ENCODE measurements at places on chromosomes 16 and 17.

- no peak for DNase-seq
Measured at GRCh38 chr17:34339138-34339770, 17.0 kb upstream of the CCL13 start.

DNA sequence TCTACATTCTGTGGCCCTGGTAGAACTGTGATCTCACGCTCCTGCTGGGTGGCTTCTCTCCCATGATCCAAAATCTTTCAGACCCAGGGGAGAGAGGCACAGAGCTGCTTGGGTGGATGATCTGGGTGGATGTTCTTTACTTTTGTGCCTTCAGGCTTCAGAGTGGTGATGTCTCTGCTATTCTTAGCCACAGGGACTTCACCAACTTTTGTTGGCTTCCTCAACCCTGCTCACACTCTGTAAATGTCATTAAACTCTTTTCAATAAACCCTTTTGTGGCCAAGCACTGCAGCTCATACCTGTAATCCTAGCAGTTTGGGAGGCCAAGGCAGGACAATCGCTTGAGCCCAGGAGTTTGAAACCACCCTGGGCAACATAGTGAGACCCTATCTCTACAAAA is 7.6 kb downstream of the CLEC10A start:
- no peak for DNase-seq

DNA sequence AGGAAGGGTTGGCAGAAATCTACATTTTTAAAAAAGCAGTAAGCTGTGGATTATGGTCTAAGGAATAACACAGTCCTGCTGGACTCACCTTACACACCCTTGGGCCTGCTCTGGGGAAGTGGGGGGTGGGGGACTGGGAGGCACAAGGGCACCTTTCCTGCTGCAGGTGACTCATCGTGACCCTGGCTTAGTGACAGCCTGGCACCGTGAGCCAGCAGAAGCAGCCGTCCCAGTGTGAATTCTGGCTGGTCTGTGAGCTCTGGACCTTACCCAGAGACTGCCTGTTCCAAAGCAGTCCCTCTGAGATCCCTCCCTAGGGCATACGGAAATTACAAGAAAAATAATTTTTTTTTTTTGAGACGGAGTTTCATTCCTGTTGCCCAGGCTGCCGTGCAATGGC is 4.2 kb upstream of the CRK start:
- DNase-seq = no peak

DNA sequence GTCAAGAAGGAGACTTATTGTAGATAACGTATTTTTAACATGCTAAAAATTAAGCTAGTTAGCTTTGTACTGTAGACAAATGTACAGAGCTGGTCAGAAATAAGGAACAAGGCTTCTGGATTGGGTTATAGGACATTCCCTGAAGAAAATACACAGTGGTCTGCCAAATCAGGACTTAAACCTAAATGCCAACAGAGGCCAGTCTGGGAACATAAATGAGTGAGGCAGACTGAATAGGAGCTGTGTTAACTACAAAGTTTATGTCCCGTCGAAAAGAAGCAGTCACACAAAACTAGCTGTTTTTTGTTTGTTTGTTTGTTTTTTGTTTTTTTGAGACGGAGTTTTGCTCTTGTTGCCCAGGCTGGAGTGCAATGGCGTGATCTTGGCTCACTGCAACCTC is 120.4 kb upstream of the C17orf78 start:
- DNase-seq = no peak

DNA sequence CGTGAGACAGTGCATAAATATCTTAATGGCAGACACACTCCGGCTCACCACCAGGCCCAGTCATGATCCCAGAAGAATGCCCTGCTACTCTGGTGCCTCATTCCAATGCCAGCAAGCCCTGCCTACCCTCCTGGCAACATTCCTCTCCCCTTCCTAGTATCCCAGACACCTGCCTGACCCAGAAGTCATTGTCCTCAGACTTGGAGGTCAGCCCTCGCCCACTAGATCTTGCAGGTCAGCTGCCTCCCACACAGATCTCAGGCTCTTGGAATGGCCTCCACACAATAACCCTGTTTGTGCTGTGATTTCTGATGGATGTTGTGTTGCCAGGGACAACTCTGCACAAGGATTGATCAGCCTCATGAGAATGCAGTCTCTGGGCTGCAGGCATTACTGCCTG is 1.8 kb upstream of the TEX2 start:
- DNase-seq = no peak

- DNase-seq = no peak
Measured at GRCh38 chr16:3485097-3485745, 10.1 kb downstream of the C16orf90 start.

- DNase-seq = no peak
Measured at GRCh38 chr16:87366930-87367329, 16.6 kb downstream of the FBXO31 start.

- DNase-seq = no peak
Measured at GRCh38 chr17:1635675-1636465, 7.2 kb upstream of the SLC43A2 start.

DNA sequence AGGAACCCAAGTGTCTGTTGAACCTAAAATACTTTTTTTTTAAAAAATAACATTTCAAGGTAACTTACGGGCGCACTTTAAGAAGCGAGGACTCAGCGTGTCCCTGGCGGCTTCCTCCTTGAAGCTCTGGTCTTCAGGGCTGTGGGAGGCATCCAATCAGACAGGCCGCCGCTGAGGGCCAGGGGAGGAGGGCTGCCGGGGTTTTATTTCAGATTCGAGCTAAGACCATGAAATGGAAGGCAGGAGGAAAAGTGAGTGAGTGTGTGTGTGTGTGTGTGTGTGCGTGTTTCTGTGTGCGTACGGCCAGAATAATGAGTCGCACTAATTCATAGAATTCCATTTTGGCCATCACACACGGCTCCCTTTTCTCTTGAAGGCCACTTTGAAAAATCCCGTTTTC is 41.1 kb downstream of the C16orf78 start:
- DNase-seq = no peak

DNA sequence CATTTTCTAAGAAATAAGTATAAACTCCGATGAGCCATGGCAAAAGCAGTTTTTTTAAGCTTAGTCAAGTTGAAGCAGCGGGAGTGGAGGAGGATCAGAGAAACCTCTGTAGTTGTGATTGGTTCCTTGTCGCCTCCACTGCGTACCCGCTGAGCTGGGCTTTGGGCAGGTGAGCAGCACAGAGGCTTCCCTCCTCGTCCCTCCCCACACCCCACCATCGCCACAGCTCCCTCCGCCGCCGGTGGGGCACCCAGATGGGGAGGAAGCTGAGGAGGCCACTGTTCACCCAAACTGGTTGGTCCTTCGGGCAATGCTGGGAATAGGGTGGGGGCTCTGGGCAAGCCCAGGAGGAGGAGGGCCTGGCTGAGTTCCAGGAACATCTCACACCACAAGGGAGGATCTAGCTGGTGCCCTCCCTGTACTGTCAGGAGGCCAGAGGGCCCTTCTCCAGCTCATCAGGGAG is 5.2 kb upstream of the MRPL38 start:
- no peak for DNase-seq

- no peak for DNase-seq
Measured at GRCh38 chr16:10100829-10101228, 81.4 kb downstream of the GRIN2A start.

DNA sequence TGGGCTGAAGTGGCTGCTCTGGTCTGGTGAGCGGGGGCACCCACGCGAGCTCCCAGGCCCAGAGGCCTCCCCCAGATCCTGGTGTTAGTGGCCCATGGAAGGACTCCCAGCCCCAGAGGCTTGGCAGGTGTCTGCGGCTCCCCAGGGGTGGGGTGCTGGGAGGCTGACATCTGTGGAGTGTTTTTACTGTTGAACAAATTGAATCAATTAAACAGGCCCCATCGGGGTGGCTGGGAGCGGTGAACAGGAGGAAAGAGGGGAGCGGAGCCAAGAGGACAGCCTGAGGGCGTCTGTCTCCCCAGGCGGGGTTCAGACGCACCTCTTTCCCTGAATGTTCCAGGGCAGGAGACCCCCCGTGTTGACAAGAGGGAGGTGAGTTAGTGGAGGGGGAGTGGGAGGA is 29.9 kb downstream of the ACTG1 start:
- no peak for DNase-seq

- DNase-seq = no peak
Measured at GRCh38 chr16:73890186-73891128, 406.2 kb upstream of the PSMD7 start.

- no peak for DNase-seq
Measured at GRCh38 chr16:81437865-81438264, 6.7 kb upstream of the CMIP start.

DNA sequence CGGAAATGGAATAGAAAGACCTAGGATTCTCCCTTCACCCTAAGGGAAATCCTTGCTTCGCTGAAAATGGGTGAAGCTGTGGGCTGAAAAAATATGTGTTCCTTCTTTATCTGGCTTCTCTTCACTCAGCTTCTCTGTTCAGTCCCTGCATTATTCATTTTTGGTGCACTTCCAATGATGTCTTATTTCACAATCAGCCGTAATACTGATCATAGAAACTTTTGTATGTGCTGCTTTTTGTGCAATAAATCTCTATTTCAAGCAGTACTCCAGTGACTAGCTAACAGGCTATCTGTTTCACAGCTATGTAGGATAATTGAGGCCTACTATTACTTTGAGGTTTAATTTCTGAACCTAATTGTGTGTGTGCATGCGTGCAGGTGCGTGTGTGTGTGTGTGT is 144.6 kb downstream of the FOXL1 start:
- DNase-seq = no peak

DNA sequence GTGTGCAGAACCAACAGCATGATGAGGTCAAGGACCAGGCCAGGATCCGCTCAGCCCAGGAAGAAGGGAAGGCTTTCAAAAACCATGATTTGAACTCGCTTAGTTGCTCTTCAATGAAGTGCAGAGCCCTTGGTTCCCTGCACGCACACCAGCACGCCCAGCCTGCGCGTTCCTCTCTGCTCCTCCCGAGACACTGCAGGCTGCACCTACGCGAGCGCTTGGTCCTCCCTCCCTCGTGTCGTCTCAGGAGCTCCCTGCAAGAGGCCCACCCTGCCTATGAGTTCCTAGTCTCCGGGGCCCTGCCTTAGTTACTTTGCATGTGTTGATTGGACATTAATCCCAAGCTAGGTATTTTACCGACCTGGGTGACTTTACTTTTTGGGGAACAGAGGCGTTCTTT is 132.9 kb upstream of the TNRC6C start:
- DNase-seq = no peak

GRCh38 chr16:3145660-3146059 is 10.8 kb downstream of the ZNF213 start:
- DNase-seq = no peak

DNA sequence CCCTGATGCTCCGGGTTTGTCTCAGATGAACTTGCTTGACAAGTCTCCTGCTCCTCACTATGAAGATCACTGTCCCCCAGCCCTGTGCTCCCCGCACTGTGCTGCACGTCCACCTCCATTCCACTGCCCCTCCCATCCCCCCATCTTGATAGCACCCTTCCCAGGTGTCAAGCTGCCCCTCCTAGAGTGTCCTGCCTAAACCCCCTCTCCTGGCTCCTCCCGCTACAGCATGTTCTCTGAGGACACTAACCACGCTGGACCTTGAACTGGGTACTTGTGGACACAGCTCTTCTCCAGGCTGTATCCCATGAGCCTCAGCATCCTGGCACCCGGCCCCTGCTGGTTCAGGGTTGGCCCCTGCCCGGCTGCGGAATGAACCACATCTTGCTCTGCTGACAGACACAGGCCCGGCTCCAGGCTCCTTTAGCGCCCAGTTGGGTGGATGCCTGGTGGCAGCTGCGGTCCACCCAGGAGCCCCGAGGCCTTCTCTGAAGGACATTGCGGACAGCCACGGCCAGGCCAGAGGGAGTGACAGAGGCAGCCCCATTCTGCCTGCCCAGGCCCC is 18.5 kb downstream of the DEXI start:
- no peak for DNase-seq

GRCh38 chr17:70552230-70552981 is 383.1 kb downstream of the KCNJ2 start:
- DNase-seq = no peak

GRCh38 chr16:26744430-26744829 is 322.3 kb upstream of the C16orf82 start:
- DNase-seq = no peak

- DNase-seq = no peak
Measured at GRCh38 chr16:11033629-11034420, 89.5 kb downstream of the CLEC16A start.

DNA sequence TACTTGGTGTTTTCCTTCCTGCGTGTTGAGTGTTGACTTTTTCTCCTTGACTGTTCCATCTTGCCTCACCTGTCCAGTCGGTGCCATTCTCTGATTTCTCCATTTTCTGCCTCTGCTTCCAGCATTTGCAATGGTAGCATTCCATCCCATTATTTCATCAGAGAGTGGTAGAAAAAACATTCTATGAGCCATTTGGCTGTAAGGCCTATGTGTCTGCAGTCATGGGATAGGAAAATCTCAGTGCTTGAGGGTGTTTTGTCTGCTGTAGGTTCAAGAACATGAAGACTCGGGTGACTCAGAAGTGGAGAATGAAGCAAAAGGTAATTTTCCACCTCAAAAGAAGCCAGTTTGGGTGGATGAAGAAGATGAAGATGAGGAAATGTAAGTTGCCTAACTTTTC is 2.7 kb downstream of the UTP18 start:
- no peak for DNase-seq

DNA sequence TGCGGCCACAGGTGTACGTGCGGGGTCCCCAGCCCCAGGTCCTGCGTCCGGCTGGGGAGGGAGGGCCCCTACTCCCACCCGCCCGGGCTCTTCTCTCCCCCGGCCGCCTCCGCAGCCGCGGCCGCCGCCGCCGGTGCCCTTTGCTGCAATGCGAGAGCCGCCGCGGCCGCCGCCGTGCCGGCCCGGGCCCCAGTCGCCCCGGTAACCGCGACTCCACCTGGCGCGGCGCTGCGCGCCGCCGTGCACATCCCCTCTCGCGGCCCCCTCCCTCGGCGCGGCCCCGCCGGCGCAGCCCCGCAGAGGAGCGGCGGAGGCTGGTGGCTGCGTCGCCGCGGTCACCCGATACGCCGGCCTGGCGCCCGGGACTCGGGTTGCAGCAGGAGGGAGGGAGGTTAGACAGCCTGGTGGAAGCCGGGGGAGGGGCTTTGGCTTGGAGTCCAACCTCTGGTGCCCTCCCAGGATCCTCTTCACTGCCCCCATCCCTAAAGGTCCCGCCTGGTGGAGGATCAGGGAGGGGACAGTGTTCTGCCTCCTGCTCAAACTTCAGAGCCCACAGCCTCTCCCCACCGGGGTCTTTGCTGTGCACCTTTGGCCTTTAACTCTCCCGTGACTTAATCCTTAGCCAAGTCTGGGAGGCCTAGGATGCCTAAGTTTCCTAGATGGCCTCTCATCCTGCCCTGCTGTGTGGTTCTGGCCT is 32.9 kb downstream of the SRCIN1 start:
- no peak for DNase-seq

- DNase-seq = no peak
Measured at GRCh38 chr16:11089504-11090124, 145.2 kb downstream of the CLEC16A start.

GRCh38 chr16:53022374-53022773 is 30.3 kb downstream of the CHD9NB start:
- DNase-seq = no peak

- DNase-seq = no peak
Measured at GRCh38 chr17:42016411-42016831, 818 bp downstream of the DNAJC7 start.

Data from stimulated activated CD4-positive, alpha-beta T cell treated with anti-CD3 and anti-CD28 coated beads, Interleukin-2, amount 100 ng/mL, for 24 hours (primary cell).